ENCODE measurements at places on chromosomes 1 and 21.

GRCh38 chr1:88998716-88999115 lies 6.3 kb upstream of the KYAT3 start:
- DNase-seq, result peak; percentile 78

GRCh38 chr1:82220754-82221153 lies 420.0 kb downstream of the ADGRL2 start:
- no peak for DNase-seq

- DNase-seq, result no peak
Observed at GRCh38 chr1:205162301-205162700, 40.5 kb upstream of the RBBP5 start.

DNA sequence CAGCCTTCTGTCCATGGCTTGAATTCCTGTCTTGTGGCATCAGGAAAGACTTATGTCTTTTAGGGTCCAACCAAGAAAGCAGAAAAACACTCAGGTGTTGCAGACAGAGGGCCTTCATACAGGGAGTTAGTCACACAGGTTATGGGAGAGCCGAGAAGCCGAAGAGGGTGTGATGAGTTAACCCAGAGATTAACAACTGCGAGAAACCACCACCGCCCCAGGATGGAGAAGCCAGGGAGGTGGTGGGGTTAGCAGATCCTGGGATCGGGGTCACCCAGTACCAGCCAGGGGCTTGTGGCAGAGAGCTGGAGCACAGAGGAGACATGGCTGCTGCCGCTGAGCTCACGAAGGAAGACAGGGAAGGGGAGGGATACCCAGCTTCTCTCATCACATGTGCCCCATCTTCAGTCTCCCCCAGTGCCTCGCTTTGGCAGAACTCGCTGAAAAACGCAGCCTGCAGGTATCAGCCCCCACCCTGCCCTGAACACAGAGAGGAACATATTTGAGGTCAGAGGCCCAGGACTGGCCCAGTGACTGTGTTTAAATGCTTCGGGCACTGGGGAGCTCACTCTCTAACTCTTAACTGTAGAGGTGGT lies 58.7 kb downstream of the RUNX3 start:
- no peak for DNase-seq

GRCh38 chr1:6052543-6053205 lies 7.0 kb downstream of the KCNAB2 start:
- no peak for DNase-seq

DNA sequence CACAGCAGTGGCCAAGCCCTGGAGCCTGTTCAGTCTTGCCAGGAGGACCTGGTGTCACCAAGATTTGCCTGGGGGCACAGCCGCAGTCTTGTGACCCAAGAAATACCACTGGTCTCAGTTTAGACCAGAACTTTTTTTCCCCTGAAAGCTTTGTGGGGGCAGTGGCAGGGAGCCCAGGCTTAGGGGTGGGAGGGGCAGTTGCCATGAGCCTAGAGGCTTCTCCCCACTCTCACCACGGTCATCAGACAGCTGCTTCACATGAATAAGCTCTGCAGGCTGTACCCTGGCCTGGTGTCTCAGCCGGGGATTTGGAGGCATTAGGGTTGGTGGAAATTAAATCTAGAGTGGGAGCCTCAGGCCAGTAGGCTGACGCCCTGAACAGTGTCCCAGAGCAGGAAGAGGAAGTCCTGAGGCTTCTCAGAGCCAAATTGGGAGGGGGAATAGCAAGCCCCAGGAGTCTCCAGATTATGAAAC lies 73.7 kb downstream of the SLC16A1 start:
- no peak for DNase-seq

GRCh38 chr1:15103906-15104305 lies 49.6 kb upstream of the TMEM51 start:
- DNase-seq, result no peak

DNA sequence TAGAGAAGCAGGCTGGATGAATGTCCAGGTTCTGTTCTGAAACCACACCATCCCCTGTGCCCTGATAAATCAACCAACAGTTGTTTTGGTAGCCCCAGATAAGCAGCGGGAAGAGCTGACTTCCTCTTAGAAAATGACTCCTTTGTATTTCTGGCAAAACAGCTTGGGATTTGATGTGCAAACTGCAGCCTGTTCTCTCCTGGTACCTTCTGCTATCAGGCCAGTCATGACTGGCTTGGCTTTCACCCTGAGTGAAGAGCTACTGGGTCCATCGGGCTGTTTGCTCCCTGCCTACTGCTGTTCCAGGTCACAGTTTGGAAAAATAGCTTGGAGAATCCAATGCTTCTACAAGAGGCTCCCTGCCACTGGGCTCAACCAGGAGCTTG lies 116.8 kb downstream of the DTL start:
- no peak for DNase-seq

DNA sequence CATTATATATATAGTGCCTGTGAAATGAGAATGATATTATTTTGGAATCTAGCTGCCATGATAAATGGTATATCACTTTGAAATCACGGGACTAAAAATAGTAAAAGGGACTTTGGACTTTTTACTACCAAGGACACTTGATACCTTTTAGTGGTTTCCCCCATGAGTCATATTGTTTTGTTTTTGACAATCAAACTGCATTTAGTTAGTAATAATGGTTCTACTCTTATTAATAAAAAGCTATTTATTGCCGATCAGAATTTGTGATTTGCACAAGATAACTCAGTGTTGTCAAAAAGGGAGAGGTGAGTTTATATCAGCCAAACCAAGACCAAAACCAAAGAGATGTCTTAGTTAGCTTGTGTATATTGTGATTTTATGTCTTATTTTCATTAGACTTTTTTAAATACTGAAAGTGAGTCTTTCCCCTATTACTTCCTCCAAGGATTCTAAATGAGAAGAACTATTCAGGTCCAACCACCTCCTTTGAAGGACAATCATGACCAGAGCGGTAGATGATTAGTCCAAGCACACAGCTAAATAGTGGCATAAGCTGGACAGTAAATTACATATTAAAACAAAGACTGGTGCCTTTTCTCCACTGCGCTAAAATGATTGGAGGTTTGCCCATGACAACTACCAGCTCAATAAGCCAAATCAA lies 281.7 kb upstream of the ESRRG start:
- no peak for DNase-seq

GRCh38 chr1:36964830-36965229 lies 69.5 kb downstream of the GRIK3 start:
- DNase-seq, result no peak

DNA sequence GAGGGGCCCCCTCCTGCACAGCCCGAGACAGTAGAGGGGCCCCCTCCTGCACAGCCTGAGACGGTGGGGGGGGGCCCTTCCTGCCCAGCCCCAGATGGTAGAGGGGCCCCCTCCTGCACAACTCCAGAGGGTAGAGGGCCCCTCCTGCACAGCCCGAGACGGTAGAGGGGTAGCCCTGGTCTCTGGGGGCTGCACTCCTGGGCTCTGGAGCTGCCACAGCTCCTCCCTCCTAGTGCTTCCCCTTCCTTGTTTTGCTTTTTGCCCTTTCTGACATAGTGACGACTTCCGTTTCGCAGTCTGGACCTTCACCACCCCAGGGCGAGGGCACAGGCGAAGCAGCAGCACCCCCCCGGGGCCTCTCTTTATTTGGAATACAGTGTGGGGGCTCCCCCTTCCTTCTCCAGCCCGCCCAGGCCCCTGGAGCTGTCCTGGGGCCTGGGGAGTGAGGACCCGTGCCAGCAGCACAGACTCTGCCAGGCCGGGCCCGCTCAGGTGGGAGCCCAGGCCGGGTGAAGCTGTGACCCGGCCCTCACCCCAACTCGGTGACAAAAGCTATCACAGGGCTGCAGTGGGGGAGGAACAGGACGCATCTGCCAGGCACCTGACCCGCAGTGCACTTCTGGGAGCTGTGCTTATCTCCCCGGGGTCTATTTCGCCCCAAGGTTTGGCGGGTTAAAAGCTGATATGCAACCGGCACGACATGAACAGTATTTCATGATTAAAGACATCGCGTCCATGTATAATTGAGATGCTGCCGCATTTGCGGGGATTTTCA lies 1.1 kb upstream of the PRXL2B start:
- peak; percentile 77 for DNase-seq

GRCh38 chr21:38990424-38990794 lies 184.7 kb downstream of the ETS2 start:
- DNase-seq, result no peak

DNA sequence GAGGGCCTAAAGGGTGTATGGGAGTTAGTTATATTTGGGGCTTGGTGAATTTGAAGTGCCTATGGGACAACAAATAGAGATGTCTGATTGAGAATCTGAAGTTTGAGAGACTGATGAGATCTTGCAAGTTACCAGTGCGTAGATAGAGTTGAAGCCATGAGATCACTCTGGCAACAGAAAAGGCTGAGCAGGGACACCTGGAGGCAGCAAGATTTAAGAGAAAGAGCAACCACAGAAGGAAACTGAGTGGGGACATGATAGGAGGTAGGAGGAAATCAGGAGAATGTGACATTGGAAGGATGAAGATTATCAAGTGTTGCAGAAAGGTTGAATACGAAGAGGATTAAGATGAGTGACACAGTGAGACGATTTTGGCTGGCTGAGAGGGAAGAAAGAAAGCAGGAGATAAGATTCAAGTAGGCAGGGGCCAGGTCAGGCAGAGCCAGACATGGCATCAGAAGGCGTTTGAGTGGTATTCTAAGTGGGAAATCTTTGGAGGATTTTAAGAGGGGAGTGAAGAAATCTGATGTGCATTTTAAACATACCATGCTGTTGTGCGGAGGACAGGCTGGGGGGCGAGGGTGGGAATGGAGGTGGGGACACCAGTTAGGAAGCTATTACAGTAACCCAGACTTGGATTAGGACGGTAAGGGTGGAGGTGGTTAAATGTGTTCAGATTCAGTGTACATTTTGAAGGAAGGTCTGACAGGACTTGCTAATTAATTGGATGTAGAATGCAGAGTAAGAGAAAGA lies 3.0 kb upstream of the MPL start:
- no peak for DNase-seq

DNA sequence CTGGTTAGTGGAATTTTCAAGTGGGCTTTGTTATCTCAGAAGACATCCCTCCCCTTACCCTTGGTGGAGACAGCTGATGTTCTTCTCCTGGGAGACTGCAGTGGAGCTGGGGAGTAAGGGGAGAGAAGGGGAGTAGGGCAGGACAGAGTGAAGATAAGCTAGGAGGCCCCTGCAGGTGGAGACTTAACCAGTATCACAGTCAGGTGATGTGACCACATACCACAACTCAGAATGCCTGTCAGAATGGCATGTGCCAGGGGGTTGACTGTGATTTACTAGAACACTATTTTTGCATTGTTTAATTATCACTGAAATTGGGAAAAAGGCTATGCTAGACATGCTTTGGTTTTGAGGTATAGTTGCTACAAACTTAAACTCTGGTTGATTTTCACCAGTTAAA lies 124.6 kb downstream of the NRDC start:
- DNase-seq, result no peak

DNA sequence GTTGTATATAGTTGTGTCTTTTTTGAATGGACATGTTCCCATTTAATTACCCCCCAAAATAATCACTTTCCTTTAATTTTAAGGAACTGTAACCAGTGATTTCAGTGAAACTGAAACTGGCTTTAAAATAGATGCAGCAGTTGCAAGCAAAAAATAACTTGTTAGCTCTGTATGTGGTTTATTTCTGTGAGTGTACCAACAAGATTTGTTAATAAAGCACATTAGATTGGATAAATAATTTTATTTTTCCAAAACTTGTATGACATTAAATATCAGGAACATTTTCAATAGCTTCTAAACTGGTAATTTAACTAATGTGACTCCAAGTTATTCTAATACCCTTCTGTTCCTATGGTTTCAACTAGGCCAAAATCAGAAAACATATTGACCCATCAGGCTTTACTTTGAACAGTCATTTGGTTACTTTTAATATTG lies 184.3 kb upstream of the CACYBP start:
- DNase-seq, result no peak

DNA sequence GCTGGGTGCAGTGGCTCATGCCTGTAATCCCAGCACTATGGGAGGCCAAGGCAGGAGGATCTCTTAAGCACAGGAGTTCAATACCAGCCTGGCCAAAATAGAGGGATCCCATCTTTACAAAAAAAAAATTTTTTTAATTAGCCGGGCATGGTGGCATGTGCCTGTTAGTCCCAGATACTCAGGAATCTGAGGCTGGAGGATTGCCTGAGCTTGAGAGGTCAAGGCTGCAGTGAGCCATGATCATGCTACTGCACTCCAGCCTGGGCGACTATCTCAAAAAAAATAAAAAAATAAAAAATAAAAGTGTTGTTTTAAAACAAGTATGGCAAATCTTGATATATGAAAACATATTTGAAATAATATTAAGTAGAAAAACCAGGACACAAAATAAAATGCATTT lies 44.4 kb upstream of the CACHD1 start:
- DNase-seq, result no peak

GRCh38 chr1:189616893-189617292 lies 860.8 kb downstream of the BRINP3 start:
- no peak for DNase-seq

GRCh38 chr1:59833022-59833421 lies 18.3 kb downstream of the HOOK1 start:
- DNase-seq, result no peak

- no peak for DNase-seq
Observed at GRCh38 chr1:165840423-165840822, 13.0 kb downstream of the UCK2 start.
